ENCODE measurements at places on chromosomes 2 and 18.

- H3K4me3 ChIP-seq, result no peak overlapping the region
- no peaks in the 10 kb centered on the region for H3K36me3 ChIP-seq
- DNase-seq, result no peak
- H3K27ac ChIP-seq, result no peak overlapping the region
Observed at GRCh38 chr2:197121255-197121654, 189.3 kb downstream of the ANKRD44 start.

DNA sequence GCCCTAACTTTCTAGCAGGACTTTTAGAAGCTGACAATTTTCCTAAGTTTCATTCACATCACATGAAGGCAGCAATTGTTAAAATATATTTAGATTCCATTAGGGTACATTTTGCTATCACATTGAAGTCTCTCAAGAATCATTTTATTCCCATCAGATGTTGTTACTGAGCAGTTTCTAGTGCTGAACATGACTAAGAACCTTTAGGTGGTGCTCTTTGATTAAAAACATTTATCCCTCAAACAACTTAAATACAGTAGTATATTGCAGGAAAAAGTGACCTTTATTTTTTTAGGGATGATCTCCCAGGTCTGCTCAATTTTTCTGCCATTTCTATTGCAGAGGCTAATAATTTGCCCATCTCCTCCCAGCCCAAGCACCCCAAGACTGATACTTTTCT is 22.9 kb upstream of the NARS1 start:
- H3K27ac ChIP-seq, result no peak overlapping the region
- no peak for DNase-seq
- H3K27me3 ChIP-seq, result no peaks in the 10 kb centered on the region
- peaks cover 17% of the 10 kb centered on the region for H3K36me3 ChIP-seq
- peaks cover 4% of the 10 kb centered on the region for H3K4me1 ChIP-seq

- H3K36me3 ChIP-seq, result peaks cover 51% of the 10 kb centered on the region
- H3K27me3 ChIP-seq, result no peaks in the 10 kb centered on the region
- H3K4me1 ChIP-seq, result no peaks in the 10 kb centered on the region
- H3K4me3 ChIP-seq, result no peak overlapping the region
Observed at GRCh38 chr2:8779795-8780671, 57.4 kb downstream of the KIDINS220 start.

DNA sequence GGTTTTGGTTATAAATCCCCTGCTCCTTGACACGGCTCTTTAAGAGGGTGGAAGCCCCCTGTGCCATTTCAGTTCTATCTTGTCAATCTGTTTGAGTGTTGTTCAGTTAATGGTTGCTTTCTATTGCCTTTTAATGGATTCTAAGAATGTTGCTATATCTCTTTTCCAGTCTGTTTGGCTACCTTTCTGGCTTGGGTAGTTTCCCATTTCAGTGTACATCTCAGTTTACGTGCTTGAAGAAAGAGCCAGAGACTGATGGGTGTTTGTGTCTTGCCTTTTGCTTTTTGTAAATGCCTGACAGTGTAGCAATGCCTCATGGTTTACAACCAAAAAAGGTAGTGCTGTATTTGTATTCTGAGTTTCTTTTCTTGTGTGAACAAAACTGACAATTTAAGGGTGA is 45.3 kb downstream of the SPATS2L start:
- H3K4me1 ChIP-seq, result peaks cover 28% of the 10 kb centered on the region
- no peak overlapping the region for H3K27ac ChIP-seq
- no peaks in the 10 kb centered on the region for H3K36me3 ChIP-seq

DNA sequence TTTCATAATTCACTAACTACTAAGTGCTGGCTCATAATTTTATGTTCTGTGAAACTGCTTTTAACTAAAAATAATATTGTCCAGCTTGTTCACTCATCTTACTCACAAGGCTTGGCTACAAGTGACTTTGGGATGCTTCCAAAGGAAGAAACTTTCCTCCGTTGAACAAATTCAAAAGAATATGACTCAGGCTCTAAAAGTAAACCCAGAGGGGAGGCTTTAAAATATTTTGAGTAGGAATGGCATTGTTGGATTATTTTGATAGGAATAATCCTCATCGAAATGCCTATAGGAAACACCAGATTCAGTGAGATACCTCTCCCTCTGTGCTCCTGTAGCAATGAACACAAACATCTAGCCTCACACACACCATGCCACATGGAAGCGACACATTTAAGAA is 25.2 kb upstream of the TLK1 start:
- no peak overlapping the region for H3K4me3 ChIP-seq
- H3K4me1 ChIP-seq, result peaks cover 11% of the 10 kb centered on the region
- no peak for DNase-seq
- H3K36me3 ChIP-seq, result no peaks in the 10 kb centered on the region
- H3K27ac ChIP-seq, result no peak overlapping the region

DNA sequence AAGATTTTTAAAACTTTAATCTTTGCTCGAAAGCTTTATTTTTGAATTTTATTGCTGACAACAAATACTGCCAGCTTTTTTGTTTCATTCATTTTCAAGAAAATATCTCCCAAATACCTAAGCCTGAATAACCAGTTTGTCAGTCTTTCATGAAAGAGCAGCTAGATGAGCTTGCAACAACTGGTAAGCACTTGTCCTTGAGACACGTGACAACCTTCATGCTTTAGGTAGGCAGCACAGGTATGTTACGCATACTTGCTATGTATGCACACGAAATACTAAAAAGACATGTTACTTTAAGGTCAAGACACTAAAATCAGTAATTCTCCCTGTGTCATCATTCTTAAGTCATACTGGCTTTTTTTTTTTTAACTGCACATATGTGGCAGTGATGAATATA is 12.3 kb downstream of the CEBPZ start:
- peak overlapping the region; percentile 45 for H3K27ac ChIP-seq
- peaks cover 14% of the 10 kb centered on the region for H3K4me1 ChIP-seq
- no peaks in the 10 kb centered on the region for H3K27me3 ChIP-seq

- DNase-seq, result no peak
- H3K4me1 ChIP-seq, result peaks cover 67% of the 10 kb centered on the region
- H3K36me3 ChIP-seq, result peaks cover 5% of the 10 kb centered on the region
- no peaks in the 10 kb centered on the region for H3K27me3 ChIP-seq
Observed at GRCh38 chr18:58865701-58866065, 1.0 kb downstream of the ZNF532 start.

DNA sequence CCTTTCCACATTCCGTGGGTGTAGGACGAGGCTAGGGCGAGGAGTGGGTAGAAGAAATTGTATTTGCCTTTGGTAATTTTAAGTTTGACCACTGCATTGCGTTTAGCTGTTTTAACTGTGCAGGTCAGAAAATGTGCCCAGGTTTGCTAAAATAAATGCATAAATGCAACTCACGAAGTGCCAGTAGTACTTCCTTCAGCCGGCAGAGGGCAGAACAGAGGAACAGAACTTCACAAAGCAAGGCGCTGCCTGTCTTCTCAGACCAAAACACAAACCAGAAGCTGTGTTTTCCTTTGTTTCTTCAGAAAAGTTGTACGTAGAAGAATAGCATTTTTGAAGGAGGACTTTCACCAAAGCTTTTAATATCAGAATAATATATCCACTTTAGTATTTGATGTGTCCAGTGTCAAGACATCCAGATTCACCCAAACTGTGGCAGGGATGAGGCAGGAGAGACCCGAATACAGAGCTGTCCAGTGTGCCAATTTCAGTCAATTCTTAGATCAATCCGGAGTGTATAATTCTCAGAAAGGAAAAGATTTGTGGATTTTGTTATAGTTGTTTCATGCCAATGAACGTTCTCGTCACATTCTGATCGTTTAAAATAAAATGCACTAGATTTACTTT is 348.6 kb downstream of the DLGAP1 start:
- H3K4me3 ChIP-seq, result peak overlapping the region; percentile 29
- no peak overlapping the region for H3K27ac ChIP-seq
- no peaks in the 10 kb centered on the region for H3K27me3 ChIP-seq
- peak; percentile 66 for DNase-seq
- no peaks in the 10 kb centered on the region for H3K36me3 ChIP-seq
- H3K4me1 ChIP-seq, result no peaks in the 10 kb centered on the region

DNA sequence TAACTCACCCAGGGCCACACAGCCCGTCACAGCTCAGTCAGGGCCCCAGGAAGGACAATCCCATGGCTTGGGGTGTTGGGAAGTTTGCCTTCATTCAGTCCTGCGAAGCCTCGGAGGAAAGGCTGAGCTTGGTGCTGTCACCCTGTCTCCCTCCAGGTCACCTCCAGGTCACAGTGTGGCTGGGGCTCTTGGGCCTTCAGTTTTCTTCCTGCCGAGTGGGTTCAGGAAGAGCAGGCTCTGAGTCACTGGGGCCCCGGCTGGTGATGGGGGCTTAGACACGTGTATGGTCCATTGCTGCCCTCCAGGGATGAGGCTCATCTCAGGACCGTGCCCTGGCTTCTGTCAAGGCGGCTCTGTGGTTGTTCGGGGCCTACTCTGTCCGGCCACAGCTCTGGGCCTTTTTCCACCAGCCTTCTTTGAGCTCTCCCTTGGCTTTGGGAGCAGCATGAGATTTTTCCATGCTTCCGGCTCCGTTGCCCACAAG is 118.6 kb downstream of the INHBB start:
- no peaks in the 10 kb centered on the region for H3K36me3 ChIP-seq
- H3K4me3 ChIP-seq, result no peak overlapping the region
- peaks cover 28% of the 10 kb centered on the region for H3K4me1 ChIP-seq
- no peaks in the 10 kb centered on the region for H3K27me3 ChIP-seq
- no peak for DNase-seq

DNA sequence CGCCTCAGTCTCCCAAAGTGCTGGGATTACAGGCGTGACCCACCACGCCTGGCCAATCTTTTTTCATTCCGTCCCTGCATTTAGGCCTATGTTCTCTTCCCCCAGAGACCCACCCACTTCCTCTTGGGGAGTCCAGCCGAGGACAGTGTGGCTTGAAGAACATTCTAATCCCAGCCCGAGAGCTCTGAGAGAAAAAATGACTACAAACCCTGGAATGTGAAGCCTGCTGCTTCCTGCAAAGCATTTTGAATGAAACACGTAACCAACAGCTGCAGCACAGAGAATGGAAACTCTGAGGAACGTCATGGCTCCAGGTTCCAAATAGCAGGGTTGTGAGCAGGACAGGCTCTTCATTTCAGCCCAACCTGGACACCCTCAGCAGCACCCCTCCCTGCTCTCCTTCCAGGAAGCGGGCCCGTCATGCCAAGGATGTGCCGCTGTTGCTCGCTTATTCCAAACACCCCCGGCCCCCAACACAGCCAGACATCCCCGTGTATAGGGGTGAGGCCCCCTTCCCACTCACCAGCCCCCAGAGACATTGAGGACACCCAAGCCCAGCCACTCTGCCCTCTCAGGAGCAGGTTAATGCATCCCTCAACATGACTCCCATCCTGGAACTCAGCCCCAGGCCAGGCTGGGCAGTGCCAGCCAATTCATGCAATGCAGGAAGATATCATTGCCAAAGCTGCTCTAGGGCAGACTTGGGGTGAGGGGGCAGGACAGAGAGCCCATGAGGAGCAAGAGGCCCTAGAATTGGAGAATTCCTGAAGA is 139.8 kb downstream of the ZFP36L2 start:
- DNase-seq, result peak; percentile 86
- no peak overlapping the region for H3K4me3 ChIP-seq
- H3K27ac ChIP-seq, result peak overlapping the region; percentile 93
- no peaks in the 10 kb centered on the region for H3K27me3 ChIP-seq
- H3K36me3 ChIP-seq, result no peaks in the 10 kb centered on the region
- peaks cover 67% of the 10 kb centered on the region for H3K4me1 ChIP-seq

DNA sequence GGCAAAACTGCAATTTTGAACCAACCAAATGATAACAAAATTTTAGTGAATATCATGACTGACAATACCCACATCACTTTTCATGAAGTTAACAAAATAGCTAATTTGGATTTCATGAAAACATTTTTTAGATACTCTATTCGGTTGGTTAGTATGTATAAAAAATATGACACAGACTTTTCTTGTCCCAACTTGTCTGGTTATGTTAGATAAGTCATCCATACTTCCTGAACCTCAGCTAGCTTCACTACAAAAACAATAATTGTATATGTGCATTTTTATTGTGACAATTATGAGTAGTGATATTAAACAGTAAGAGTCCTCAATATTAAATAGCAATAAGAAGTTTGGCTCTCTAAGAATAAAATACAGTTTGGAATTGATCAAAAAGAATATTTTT is 408.1 kb upstream of the DSEL start:
- no peaks in the 10 kb centered on the region for H3K27me3 ChIP-seq
- no peaks in the 10 kb centered on the region for H3K36me3 ChIP-seq
- H3K4me1 ChIP-seq, result no peaks in the 10 kb centered on the region
- DNase-seq, result no peak
- no peak overlapping the region for H3K27ac ChIP-seq

GRCh38 chr2:179410552-179411356 is 146.1 kb upstream of the SESTD1 start:
- no peak for DNase-seq
- H3K36me3 ChIP-seq, result no peaks in the 10 kb centered on the region
- no peak overlapping the region for H3K27ac ChIP-seq
- H3K27me3 ChIP-seq, result no peaks in the 10 kb centered on the region
- H3K4me1 ChIP-seq, result no peaks in the 10 kb centered on the region
- no peak overlapping the region for H3K4me3 ChIP-seq

- H3K4me1 ChIP-seq, result no peaks in the 10 kb centered on the region
- no peaks in the 10 kb centered on the region for H3K27me3 ChIP-seq
- H3K36me3 ChIP-seq, result no peaks in the 10 kb centered on the region
- no peak overlapping the region for H3K27ac ChIP-seq
- DNase-seq, result no peak
Observed at GRCh38 chr2:82857967-82858366, 1601.1 kb downstream of the SUCLG1 start.

DNA sequence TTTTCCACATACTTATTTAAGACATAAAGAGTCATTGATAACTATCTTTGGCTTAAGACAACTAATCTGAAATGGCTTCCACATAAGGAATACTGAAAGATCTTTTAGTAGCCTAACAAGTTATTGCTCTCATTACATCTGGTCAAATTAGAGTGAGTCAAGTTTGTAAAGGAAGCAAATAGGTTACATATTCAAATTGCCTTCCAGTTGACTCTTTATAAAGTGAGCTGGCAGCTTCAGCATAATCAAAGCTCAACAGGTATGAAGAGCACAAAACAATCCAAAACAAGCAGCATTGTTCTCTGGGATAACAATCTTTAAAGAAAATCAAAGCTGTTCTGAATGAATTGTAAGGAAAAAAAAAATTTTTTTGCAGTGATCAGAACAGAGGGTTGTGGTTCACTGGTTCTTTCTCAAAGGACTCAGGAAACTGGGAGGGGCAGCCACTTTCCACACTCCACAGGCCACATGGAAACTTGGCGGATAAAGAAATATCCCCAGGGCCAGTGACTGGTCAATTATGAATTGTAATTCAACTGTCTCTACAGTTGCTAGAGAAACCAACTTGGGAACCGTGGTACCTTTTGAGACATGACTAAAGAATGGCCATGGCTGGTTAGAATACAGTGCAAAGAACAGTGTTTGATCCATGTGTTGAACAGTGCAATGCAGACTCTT is 369.3 kb upstream of the KCNH7 start:
- H3K36me3 ChIP-seq, result no peaks in the 10 kb centered on the region
- H3K4me1 ChIP-seq, result no peaks in the 10 kb centered on the region
- DNase-seq, result no peak
- H3K4me3 ChIP-seq, result no peak overlapping the region
- H3K27me3 ChIP-seq, result no peaks in the 10 kb centered on the region

DNA sequence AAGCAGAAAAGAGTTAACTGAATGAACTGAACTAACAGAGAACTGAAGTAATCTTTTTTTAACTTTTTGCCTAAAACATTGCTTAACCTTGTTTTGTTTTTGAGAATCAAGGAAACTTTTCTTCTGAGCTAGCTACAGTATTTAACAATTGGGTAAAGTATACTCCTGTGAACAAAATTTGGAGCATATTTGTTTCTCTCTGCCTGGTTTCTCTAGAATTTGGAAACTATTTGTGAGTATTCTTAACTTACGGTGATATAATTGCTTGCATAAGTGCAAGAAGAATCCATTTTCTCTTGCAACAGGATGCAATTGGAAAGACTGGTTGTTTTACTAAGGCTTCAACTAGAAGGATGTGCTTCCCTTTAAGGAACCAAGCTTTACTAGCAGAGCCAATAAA is 65.9 kb upstream of the FAM98A start:
- no peaks in the 10 kb centered on the region for H3K36me3 ChIP-seq
- H3K27ac ChIP-seq, result no peak overlapping the region
- no peaks in the 10 kb centered on the region for H3K27me3 ChIP-seq
- no peak for DNase-seq
- H3K4me3 ChIP-seq, result no peak overlapping the region

Data from suprapubic skin (tissue), 4 donors.